ENCODE measurements at places on chromosomes 6 and 20.
A peak's percentile ranks its signal among the peaks of the same experiment; 100 is the strongest.

DNA sequence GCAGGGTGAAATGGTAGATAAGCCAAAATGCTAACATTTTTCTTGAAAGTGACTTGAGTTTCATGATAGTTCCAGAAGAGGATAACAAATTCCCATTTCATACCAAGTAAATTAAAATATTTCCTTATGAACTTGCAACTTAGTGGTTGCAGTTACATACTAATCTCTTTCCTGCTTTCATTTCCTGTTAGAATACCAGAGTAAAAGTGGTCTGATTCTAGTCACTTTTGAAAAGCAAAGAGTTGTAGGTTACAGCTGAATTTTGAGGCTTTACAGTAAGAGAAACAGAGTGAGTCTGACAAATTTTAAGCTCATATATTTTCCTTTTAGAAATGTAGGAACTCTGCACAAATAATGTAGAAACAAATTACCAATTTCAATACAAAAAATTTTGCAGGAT lies 117.4 kb downstream of the ZFAND3 start:
- DNase-seq = no peak

- DNase-seq = peak; percentile 6
Observed at GRCh38 chr6:16503970-16504415, 257.3 kb downstream of the ATXN1 start.

DNA sequence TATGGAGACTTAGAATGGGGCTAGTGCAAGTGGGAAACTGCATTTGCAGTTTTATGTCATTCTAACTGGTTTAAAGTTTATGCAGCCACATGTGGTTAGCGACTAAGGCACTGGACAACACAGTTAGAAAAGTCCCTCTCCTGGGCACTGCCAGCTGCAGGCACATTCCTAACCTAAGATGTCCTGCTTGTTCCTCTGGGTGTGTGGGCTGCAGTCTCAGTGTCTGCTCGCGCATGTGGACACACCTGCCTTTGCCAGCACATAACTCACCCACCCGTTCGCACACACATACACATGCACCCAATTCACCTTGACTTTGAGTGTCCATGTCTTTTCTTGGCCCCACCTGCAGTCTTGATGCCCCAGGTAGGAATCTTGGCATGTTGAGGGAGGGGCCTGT lies 18.5 kb upstream of the SLC22A2 start:
- no peak for DNase-seq

DNA sequence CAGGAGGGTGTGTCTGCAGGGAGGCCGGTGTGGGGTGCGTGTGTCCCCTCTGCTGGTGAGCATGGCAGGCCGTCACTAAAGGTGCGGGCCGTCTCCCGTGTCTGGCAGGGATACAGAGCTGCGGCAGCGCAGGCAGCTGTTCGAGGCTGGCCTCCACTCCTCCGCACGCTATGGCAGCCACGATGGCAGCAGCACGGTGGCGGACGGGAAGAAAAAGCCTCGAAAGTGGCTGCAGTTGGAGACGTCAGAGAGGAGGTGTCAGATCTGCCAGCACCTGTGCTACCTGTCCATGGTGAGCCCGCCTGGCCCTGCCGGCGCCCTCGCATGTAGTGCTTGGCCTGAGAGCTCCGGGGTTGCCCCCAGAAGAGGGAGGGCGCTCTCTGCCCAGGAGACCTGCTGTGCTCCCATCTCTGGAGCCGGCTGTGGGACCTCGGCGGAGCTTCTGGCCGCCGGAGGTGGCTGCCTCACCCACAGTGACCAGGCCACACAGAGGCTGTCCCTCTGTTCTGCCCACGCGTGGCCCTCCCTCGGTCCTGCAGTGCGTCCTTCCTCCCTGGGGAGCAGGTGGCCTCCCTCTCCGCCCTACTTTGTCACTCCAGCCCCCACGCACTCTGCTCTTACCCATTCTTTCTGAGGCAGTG lies 149.6 kb downstream of the DTNBP1 start:
- DNase-seq = no peak

DNA sequence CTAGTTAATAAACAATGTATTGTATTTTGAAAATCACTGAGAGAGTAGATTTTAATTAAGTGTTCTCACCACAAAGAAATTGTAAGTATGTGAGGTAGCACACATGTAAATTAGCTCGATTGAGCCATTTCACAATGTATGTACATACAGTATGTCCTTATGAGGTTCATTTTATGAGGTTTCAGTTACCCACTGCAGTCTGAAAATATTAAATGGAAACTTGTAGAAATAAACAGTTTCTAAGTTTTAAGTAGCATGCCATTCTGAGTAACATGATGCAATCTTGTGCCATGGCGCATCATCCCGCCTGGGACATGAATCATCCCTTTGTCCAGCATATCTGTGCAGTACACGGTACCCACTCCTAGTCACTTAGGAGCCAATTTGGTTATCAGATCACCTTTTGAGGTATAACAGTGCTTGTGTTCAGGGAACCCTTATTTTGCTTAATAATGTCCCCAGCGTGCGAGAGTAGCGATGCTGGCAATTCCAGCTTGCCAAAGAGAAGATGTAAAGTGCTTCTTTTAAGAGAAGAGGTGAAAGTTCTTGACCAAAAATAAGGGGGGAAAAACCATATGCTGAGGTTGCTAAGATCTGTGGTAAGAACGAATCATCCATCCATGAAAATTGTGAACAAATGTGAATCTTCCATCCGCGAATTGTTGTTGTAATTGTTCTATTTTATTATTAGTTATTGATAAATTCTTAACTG lies 64.7 kb downstream of the KCNS1 start:
- no peak for DNase-seq

GRCh38 chr20:54590856-54591255 lies 115.5 kb downstream of the DOK5 start:
- DNase-seq = no peak

- DNase-seq = no peak
Observed at GRCh38 chr6:18664401-18664800, 277.3 kb downstream of the RNF144B start.

GRCh38 chr6:152552616-152553209 lies 84.4 kb downstream of the SYNE1 start:
- DNase-seq = peak; percentile 24

DNA sequence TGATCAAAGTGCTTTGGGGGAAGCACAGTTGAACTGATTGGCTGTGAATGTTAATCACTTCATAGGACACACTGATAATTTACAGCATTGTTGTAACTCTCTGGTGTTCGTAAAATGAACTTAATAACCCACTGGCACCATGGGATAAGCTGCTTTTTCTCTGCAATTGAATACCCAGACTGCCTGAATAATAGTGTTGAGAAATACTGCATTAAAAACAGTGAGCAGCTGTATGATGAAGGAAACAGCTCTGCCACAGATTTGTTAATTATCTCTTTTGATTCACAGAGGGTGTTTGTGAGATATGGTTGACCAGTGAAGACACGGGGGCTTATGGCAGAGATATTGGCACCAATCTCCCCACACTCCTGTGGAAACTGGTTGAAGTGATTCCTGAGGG lies 420.9 kb downstream of the CDKAL1 start:
- no peak for DNase-seq

GRCh38 chr6:3442431-3443220 lies 14.2 kb downstream of the SLC22A23 start:
- DNase-seq = no peak

- DNase-seq = no peak
Observed at GRCh38 chr6:27476090-27476489, 3.2 kb upstream of the ZNF184 start.

- DNase-seq = no peak
Observed at GRCh38 chr20:53625311-53626129, 31.9 kb upstream of the ZNF217 start.

GRCh38 chr20:23222531-23223200 lies 127.9 kb upstream of the NXT1 start:
- DNase-seq = no peak

- no peak for DNase-seq
Observed at GRCh38 chr6:47252633-47253032, 57.1 kb downstream of the TNFRSF21 start.
